Stimulated activated CD8-positive, alpha-beta memory T cell treated with anti-CD3 and anti-CD28 coated beads, Interleukin-7, amount 100 ng/mL, for 1 hour (primary cell): ENCODE measurements at places on chromosomes 7 and 10.

GRCh38 chr10:52810761-52811160 is 38.2 kb upstream of the MBL2 start:
- DNase-seq = no peak

- DNase-seq = no peak
Measured at GRCh38 chr7:158572000-158572828, 15.4 kb downstream of the PTPRN2 start.

GRCh38 chr10:123743441-123744223 is 77.5 kb downstream of the GPR26 start:
- DNase-seq = no peak

- DNase-seq = no peak
Measured at GRCh38 chr7:98303176-98303865, 21.8 kb downstream of the BRI3 start.

DNA sequence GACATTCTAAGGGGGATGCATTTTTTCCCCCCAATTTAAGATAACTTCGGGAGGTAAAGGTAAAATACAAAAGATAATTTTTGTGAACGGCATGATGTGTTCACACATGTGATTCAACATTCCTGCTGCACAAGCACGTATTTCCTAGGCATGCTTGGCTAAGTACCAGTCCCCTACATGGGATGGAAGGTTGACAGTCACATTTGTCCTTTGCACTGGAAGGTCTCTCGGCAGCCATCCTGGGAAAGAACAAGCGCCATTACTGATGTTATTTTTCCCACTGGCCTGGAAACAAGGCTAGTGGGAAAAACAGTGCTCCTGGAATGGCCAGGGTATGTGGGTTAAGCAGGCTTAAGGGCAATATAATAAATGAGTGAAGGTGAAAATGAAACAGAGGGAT is 276.2 kb upstream of the AOAH start:
- no peak for DNase-seq

GRCh38 chr7:84705706-84706105 is 481.1 kb downstream of the SEMA3D start:
- no peak for DNase-seq

DNA sequence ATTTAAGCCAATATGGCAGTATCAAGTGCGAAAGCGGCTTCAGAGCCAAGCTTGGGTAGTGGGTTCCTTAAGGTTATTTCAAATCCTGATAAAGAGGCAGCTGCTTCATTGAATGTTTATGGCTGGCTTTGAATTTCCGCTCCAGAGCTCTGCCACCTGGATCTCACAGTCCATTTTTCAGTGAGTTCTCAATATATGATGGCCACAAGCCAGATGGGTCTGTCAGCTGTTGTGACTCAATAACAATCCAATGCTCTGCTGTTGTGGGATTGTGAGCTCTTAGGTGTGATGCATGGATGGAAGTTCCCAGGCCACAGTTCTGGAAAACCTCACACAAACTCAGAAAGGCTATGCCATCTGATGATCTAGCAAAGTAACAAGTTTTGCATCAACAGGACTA is 743.8 kb upstream of the LRRN3 start:
- no peak for DNase-seq

- DNase-seq = no peak
Measured at GRCh38 chr10:42809676-42810075, 27.1 kb downstream of the BMS1 start.

DNA sequence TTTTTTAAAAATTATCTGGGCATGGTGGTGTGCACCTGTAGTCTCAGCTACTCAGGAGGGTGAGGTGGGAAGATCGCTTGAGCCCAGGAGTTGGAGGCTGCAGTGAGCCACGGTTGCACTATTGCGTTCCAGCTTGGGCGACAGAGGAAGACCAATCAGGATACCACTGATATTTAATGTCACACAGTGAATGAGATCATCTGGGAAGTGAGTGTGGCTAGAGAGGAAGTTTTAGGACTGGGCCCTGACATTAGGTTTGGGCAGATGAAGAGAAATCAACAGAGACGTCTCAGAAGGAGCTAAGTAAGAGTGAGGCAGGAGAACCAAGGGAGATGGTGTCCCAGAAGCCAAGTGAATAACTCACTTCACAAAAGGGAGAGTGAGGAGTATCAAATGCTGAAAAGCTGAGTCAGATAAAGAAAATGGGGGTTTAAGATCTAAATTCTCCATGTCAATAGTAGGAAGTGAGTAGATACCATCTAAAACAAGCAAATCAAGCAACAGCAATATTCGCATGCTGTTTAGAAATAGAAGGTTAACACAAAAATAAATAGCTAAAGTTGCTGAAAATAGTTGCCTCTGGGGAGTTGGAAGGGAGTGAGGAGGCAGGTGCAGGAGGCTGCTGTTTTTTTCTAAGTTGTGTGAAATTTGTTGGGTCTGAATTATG is 11.5 kb downstream of the PILRA start:
- no peak for DNase-seq

GRCh38 chr10:93086289-93086688 is 12.6 kb downstream of the CYP26A1 start:
- no peak for DNase-seq

GRCh38 chr7:108920490-108920889 is 350.8 kb downstream of the DNAJB9 start:
- DNase-seq = no peak

- no peak for DNase-seq
Measured at GRCh38 chr10:66860376-66860945, 65.4 kb upstream of the LRRTM3 start.

DNA sequence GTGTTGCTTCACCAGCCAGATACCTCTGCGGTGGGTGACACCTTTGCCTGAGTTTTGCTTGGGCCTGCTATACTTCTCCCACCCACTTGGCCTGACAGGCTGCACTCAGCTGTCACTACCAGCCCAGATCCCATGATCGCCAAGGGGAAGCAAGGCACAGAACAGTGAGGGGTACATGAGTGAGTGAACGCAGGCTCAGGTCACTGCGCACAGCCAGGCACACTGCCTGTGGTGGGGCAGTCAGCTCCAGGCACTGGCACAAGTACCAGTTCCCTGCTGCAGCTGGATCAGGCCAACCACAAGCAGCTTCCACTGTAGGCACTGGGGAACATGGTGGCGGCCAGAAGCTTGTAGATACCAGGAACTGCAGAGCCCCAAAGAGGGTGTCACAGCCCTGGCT is 441.9 kb upstream of the GRM3 start:
- DNase-seq = no peak

DNA sequence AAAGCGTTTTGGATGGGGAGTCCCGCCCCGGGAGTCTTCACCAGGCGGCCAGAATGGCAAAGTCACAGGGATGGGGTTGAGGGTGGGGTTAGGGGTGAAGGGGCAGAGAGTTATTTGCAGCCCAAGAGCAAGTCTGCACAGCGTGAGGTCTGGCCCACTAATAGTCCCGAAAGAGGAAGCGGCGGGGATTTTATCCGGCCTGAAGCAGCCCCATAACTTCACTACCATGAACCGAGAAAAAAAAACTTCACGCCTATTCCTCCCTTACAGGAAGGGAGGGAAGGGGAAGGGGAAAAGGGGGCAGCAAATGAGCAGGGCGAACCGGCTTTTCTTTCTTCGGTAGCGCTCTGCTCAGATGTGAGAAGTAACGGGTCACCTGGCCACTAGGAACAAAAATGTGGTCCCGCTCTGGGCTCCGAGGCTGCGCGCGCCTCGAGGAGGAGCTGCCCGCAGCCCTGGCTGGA is 712 bp downstream of the ITPRIP start:
- DNase-seq = no peak

DNA sequence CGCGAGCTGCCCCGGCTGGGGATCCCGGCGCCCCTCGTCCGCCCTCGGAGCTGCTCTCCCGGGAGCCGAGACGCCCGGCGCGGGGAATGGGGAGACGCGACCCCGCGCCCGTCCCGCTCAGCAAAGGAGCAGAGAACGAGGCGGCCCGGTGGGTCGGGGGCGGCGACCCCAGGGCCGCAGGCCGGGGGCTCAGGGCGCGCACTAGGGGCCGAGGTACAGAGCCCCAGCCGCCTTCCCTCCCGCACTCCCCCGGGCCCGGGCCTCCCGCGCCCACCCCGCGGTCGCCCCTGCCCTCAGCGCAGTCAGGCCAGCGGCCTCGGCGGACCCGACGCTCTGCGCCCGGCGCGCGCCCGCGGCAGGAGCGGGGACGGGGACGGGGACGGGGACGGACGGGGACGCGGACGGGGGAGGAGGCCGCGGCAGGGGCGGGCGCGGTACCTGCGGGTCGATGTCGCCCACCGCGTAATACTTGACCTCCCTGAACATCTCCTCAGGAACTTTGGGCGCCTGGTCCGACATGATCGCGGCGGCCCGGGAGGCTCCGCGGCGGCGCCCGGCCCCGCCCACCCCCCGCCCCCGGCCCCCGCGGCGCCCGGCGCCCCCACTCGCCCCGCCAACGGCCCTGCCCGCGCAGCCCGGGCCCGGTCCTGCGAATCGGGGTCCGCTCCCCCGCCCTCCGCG is 373 bp downstream of the PAXIP1 start:
- DNase-seq = no peak

- no peak for DNase-seq
Measured at GRCh38 chr7:70416986-70417655, 714.8 kb upstream of the GALNT17 start.

DNA sequence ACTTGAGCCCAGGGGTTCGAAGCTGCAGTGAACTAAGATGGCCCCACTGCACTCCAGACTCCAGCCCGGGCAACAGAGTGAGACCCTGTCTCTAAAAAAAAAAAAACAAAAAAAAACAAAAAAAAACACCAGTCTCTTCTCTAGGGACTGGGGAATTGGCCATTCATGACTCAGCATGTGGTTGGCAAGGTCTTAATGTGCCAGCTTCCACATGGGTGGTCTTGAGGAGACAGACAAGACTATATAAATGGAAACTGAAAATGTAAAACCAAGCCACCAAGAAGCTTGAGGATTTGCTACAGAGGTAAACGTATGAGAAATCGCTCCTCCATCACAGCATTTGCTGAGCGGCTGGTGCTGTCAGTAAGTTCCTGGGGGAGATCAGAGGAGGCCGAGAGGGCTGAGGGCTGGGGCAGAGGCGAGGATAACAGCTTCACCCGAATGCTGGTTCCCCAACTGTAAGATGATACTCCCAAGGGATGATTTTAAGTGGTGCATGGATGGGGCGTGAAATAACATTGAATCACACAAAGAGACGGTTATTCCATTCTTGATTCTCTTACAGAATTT is 128.7 kb downstream of the C10orf105 start:
- no peak for DNase-seq

- no peak for DNase-seq
Measured at GRCh38 chr10:25852364-25852941, 81.6 kb upstream of the MYO3A start.

GRCh38 chr7:495761-496321 is 23.8 kb downstream of the PDGFA start:
- DNase-seq = no peak

GRCh38 chr10:76839276-76839675 is 798.3 kb downstream of the KCNMA1 start:
- DNase-seq = no peak

DNA sequence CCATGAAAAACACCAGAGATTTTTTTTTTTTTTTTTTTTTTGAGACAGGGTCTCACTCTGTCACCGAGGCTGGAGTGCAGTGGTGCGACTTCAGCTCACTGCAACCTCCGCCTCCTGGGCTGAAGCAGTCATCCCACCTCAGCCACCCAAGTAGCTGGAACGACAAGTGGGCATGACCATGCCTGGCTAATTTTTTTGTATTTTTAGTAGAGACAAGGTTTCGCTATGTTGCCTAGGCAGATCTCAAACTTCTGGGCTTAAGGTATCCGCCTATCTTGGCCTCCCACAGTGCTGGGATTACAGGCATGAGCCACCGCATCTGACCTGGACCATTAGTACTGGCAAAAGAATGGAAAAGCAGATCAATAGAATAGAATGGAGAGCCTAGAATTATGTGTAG is 59.0 kb upstream of the LRRN3 start:
- no peak for DNase-seq
